Fibroblast of skin of left quadriceps (primary cell): ENCODE measurements at places on chromosomes 6 and 20.

- DNase-seq, result no peak
Observed at GRCh38 chr6:21802175-21802822, 208.7 kb downstream of the SOX4 start.

DNA sequence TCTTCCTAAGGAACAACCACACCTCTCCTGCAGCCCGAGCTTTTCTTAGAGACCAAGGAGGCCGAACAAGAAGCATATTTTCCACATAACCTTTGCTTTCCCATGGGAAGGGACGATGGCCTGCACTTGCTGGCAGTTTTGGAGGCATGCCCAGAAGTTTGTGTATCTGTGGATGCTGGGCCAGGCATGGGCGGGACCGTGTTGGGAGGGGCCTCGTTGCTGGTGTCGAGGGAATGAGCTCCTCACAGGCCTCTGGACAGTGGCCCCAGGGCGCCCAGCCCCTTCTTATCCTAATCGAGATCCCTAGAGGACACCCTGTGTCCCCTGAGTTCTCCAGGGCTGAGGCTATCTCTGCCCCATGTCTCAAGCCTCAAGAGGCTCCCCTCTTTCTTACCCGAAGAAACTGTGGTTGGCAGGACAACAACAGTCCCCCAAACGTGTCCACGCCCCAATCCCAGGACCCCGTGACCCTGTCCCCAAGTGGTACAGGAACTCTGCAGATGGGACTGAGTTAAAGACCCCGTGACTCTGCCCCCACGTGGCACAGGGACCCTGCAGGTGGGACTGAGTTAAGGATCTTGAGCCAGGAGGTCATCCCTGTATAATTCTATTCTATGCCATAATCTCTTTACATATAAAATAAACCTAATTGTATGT, 99.5 kb upstream of the BHLHE23 start:
- no peak for DNase-seq

GRCh38 chr20:44688053-44688625, 27.0 kb upstream of the CCN5 start:
- DNase-seq, result no peak

GRCh38 chr6:35024551-35025054, 116.5 kb downstream of the TCP11 start:
- no peak for DNase-seq

- DNase-seq, result no peak
Observed at GRCh38 chr6:100276311-100277057, 188.2 kb downstream of the SIM1 start.

- DNase-seq, result no peak
Observed at GRCh38 chr6:74956559-74957428, 249.1 kb downstream of the COL12A1 start.

- no peak for DNase-seq
Observed at GRCh38 chr6:130132286-130132701, 90.5 kb downstream of the SAMD3 start.

GRCh38 chr6:17583811-17584210, 16.3 kb upstream of the FAM8A1 start:
- DNase-seq, result no peak

- no peak for DNase-seq
Observed at GRCh38 chr6:127456465-127456864, 2.7 kb downstream of the KIAA0408 start.

- DNase-seq, result no peak
Observed at GRCh38 chr20:33005908-33006775, 1.4 kb upstream of the BPIFB2 start.

DNA sequence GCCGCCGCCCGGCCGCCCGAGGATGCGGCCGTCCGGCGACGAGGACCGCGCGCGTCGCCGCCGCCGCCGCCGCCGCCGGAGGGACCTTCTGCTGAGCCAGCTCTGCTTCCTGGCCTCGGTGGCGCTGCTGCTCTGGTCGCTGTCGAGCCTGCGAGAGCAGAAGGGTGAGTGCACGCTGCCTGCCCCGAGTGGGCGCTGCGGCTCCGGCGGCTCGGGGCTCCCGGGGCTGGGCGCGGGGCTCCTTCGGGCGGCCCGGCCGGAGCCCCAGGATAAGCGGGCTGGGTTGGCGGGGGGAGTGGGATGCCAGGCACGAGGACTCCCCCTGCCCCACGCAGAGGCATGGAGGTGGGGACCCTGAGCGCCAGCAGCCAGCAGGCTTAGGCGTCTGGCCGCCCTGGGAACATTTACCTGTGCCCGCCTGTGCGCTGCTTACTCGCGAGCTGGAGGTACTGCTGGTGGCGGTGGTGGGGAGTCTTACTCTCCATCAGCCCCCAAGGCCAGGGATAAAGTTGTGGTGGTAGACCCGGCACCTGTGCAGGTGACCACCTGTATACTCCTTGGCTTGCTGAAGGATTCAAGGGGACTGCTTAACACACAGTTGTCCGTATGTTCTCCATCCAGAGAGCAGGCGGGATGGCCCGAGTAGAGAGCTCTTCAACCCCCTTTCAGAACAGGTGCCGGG, 520 bp downstream of the SLC24A3 start:
- DNase-seq, result peak; percentile 9

DNA sequence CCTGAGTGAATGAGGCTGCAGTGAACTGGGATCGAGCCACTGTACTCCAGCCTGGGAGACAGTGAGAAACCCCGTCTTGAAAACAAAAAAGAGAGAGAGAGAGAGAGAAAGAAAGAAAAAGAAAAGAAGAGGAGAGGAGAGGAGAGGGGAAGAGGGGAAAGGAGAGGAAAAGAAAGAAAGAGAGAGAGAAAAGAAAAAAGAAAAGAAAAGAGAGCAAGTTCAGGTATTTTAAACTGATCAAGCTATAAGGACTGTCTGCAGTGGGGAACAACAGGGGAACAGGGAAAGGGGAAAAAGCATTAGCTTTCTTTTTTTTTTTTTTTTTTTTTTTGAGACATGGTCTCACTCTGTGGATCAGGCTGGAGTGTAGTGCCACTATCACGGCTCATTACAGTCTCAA, 2.5 kb downstream of the CGA start:
- no peak for DNase-seq

- DNase-seq, result no peak
Observed at GRCh38 chr6:157684620-157685299, 138.3 kb upstream of the SNX9 start.

DNA sequence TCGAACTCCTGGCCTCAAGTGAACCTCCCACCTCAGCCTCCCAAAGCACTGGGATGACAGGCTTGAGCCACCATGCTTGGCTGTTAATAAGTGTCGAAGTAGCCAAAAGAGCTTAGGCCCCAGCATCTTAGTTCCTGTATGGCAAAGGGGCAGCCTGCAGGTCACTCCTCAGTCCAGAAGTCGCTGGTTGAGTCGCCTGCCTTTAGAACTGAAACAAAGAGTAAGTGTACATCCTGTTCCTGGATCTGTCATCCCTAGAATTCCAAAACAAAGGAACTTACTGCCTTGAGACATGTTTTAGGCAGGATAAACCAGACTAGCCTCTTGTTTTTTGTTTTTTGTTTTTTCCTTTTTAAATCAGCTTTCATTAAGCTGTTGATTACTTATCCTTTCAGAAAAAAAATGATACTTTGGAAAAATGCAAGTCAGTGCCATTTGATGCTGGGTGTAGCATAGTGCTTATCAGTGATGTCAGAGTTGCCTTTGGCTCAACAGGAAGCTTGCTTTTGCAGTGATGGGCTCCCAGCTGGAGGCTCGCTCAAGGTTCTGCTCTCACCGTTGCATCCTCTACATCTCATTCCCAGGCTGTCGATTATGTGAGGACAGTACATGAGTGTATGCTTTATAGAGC, 9.0 kb downstream of the ACTR5 start:
- DNase-seq, result no peak

DNA sequence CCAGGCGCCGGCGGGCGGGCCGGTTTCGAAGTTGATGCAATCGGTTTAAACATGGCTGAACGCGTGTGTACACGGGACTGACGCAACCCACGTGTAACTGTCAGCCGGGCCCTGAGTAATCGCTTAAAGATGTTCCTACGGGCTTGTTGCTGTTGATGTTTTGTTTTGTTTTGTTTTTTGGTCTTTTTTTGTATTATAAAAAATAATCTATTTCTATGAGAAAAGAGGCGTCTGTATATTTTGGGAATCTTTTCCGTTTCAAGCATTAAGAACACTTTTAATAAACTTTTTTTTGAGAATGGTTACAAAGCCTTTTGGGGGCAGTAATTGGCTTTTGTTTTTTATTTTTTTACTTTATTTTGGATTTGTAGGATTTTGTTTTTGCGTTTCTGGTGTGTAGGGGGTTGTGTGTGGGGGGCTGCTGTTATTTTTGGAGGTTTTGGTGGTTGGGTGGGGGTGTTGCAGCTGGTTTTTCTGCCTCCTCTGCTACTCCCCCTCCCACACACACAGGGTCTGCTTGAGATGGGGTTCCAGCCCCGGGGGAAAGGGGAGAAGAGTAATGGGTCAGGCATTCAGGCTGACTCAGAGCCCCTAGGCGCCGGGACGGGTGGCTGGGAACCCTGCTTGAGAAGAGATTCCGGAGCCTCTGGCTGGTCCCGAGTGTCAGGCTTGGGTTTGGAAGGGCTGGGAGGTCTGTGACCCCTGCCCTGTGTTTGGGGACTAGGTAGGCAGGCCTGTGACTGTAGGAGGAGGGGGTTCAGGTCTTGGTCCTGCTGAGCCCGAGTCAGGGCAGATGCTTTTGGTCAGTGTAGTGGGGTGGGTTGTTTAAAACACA, 2.0 kb downstream of the CEBPB start:
- peak; percentile 83 for DNase-seq

GRCh38 chr6:158416883-158417759, 104.9 kb downstream of the TULP4 start:
- DNase-seq, result no peak

DNA sequence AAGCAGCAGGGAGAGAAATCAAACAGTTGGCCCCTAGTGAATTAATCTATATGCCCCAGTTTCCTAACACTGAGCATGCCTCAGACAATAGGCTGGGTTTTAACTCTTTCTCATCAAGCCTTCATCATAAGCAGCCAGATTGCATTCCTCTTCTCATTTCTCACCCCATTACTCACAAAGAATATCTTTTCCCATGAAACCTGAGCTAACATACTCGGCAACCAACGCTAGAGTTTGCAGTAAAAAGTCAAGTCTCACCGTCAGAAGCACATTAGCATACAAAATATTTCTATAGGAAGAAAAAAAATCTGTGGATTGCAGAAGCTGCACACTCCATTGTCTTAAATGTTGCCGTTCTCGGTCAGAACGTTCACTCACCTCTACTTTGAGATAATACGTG, 429.9 kb upstream of the ARID1B start:
- no peak for DNase-seq

- no peak for DNase-seq
Observed at GRCh38 chr6:70079241-70079640, 212.9 kb downstream of the COL19A1 start.

DNA sequence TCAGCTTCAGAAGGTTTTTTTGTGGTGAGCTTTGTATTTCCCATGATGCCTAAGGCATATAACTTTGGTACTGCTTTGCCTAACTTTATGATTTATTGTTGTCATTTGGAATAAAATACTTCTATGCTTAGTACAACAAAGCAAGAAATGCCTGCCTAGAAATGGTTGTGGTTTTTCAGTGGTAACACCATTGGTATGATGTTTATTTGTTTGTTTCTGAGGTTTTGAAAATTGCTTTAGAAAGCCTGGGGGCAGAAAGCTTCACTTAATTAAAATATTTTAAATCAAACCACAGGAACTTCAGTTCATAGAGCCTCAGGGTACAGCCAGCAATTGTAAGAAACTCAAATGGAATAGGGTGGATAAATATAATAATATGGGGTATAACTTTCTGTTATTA, 351.2 kb upstream of the MAP3K7 start:
- peak; percentile 10 for DNase-seq

DNA sequence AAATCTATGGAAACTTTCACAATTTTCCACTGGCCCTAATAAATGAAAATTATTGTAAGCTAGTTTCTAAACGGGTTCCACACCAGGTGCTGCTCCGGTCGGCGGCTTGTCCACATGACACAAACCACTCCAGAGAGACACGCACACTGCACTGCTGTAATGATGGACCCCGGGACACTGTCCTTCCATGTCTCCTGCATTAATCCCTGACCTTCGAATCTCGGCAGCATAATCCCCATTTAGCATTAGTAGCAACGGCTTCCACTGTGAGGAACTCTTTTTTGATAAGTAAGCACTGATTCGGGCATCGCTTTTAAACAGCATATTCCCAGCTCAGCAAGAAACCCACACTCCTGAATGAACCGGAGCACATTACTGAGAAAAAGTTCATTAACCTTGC, 43.5 kb downstream of the INSM1 start:
- DNase-seq, result no peak

GRCh38 chr6:169965657-169966311, 214.4 kb downstream of the ERMARD start:
- DNase-seq, result no peak

DNA sequence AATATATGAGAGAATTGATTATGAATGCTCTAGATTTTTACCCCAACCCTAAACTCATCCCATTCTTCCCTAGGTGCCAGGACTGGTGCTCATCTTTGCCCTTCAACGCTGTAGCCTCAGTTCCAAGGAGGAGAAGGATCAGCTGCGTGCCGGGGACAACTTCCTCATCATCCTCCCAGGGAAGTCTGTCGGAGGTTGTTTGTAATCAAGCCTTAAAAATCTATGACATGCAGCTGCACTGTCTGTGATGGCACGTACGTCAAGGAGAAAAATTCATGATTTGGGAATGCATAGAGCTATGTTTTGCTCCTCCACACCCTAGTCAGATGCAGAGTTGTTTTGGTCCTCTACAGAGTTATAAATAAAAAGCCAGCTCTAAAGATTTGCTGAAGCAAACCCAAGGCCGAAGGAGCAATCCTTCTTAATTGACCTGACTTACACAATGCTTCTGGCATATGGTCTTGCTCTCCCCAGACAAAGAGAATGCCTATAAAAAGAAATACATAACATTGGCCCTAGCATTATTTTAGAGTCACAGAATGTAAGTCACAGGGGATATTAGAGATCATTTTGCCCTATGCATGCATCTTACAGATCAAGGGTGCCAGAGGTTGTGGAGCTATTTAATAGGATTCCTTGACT, 244.2 kb downstream of the HIVEP2 start:
- DNase-seq, result no peak

DNA sequence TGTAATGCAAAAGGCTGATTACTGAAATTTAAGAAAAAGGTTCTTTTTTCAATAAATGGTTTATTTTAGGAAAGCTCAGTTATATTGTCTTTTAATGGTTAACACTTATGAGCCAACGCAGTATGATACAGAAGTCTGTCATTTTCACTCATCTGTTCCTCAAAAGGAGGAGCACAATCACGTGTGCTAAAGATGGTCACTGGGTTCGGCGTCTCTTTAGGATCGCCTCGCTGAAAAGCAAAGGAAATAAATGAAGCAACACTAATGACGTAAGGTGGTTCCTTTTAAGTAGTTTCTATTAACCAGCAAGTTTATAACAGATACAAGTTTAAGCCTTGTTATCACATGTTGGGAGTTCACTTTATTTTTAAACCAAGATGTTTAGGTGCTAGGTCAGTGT, 125.7 kb downstream of the MAP3K4 start:
- DNase-seq, result no peak
